ENCODE measurements at places on chromosomes 6 and 20.

GRCh38 chr6:169627736-169628607, 73.9 kb downstream of the WDR27 start:
- no peak for DNase-seq

DNA sequence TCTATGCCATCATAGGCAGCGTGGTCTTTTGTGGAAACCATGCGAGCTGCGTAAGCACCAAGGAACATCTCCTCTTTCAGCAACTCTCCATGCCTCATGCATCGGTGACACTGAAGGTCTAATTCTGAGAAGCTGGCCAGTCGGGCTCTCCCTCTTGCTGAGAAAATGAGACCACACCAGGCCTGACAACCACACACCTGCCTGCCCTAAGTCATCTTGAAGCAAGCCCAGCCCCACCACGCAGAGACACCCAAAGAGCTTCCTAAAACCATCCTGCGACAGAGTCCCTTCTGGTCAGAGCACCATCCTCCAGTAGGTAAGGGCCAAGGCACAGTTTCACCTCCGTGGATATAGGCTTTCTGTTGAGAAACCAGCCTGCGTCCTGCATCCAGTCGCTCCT, 26.6 kb downstream of the PREX1 start:
- DNase-seq, result no peak

- no peak for DNase-seq
Measured at GRCh38 chr6:115765966-115766365, 294.7 kb downstream of the FRK start.

DNA sequence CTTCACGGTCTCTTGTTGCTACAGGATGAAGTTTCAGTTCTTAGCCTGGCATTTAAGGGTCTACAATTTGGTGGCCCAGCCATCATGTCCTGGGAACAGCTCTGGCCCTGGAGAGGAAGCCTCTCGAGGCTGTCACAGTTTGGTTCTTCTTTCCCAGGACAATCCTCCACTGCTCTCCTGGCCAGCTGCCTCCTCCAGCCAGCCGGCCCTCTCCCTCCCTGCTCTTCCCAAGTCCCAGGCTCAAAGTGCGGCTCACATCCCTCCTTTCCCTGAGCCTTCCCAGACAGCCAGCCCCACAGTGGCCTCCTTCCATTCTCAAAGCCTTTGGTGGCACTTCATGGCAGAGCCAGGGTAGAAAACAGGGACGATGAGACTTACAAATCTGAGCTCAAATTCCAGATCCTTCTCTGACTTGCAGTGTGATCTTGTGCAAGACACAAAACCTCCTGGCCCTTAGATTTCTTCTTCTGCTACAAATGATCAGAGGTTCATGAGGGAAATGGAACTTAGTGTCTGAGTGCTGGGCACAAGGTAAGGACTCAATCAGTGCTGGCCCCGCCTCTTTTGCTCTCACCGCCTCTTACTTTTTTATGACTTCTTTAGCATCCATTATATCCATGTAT, 223.8 kb upstream of the ECI2 start:
- DNase-seq, result no peak

- no peak for DNase-seq
Measured at GRCh38 chr20:2382833-2383232, 2.1 kb downstream of the TGM6 start.

DNA sequence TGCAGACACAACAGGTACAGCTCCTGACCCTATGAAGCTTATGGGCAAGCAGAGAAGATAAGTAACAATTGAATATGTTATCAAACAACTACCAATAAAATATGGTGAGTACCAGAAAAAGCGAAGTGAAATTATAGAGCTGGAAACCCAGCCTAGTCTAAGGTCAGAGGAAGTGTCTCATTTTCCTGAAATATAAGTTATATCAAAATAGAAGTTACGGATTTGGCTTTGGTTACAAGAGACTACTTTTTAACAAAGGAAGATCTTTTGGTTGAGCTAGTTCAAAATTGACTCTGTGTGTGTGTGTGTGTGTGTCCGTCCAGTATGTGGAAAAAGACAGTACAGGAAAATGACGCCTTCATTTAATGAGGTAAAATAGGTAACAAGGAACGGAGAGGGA, 8.9 kb downstream of the STX11 start:
- DNase-seq, result no peak

- no peak for DNase-seq
Measured at GRCh38 chr6:22755605-22756004, 186.2 kb downstream of the HDGFL1 start.

DNA sequence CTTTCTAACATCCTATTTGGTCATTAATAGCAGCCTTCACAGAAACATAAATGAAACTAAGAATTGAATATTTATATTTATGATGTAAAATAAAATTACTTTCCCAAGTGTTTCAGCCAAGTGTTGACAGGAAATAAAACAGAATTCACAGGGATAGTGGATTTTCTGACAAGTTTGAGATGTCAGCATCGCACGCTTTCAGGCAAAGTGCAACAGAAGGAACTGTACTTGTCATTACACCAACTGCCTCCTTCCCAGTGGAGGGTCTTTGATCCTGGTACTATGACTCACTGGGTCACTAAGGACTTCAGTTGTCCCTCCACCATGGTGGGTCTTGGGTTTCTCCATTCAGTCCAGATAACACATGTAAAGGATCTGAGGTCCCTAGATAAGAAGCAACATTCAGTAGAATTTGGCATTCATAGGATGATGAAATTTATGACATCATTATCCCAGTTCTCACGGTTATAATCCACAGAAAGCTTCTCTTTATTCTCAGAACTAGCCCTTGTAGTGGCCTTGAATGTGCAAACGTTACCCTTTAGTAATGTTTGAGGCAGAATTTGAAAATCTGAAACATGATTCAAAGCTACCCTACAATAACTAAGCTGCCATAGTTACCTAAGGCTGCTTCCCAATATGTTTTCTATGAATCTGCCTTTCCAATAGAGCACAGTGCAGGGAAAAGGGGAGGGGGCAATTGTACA, 3.8 kb upstream of the TNFAIP3 start:
- DNase-seq, result no peak

- no peak for DNase-seq
Measured at GRCh38 chr20:59351157-59352040, 51.0 kb downstream of the EDN3 start.

DNA sequence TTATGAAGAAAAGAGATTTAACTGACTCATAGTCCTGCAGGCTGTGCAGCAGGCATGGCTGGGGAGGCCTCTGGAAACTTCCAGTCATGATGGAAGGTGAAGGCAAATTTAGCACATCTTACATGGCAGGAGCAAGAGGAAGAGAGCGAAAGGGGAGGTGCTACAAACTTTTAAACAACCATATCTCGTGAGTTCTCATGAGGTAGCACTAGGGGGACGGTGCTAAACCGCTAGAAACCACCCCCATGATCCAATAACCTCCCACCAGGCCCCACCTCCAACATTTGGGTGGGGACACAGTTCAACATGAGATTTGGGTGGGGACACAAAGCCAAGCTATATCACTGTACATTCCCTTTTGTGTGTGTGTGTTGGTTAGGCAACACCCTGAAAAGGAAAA, 209.9 kb downstream of the TMEM242 start:
- no peak for DNase-seq

GRCh38 chr6:42227173-42227850, 9.7 kb upstream of the MRPS10 start:
- no peak for DNase-seq

DNA sequence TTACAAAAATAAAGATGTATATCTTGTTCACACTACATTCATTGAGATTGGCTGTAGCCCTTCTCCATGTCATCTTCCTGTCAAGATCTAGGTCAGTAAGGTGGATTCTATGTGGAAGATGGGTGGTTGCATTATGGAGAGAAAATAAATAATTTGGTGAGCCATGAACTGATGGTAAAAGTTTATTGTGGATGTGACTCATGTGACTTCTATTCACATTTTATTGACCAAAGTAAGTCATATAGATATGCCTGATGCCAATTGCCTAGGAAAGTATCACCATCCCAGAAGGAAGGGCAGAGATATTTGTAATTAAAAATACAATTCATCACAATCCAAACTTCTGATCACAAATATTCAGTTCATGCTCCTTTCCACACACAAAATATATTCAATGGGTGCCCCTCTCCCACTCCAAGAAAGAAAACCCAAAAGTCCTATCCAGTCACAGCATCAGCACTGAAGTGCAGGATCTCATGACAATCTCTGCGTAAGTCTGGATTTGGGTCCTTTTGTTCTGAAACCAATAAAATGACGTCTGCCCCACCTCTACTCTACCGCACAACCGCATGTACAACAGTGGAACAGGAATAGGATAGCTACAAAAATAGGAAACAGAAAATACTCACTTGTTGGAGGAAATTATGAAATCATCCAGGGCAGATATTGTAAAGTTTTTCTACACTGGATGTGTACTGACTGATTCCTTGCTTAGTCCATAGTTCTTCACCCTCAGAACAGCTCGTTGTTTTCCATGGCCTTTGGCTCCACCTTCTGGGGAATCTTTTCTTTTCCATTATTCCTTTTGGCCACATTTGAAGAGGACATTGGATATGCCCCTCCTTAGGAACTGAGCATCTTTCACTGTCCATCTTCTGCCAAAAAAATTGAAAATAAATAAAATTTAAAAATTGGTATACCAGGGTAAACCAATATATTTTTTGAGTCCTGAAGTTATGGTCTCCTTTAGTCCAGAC, 16.1 kb upstream of the SLC17A3 start:
- DNase-seq, result peak; percentile 50

DNA sequence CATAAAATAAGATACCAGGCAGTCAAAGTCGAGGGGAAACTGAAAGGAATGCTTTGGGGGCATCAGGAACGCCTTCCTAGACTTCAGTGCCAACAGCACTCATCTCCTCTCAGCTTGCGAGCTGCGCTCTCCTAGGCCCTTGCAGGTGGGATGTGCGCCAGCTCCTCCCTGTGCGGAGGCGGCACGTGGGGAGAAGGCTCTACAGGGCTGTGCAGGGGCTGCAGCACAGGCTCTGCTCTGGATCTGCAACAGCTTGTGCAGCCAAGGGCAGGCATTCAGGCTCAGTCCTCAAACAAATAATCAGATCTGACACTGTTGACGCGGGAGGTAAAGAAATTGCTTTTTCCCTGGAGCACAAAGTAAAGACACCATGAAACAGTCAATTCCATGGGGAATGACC, 144.8 kb downstream of the TTLL2 start:
- no peak for DNase-seq

DNA sequence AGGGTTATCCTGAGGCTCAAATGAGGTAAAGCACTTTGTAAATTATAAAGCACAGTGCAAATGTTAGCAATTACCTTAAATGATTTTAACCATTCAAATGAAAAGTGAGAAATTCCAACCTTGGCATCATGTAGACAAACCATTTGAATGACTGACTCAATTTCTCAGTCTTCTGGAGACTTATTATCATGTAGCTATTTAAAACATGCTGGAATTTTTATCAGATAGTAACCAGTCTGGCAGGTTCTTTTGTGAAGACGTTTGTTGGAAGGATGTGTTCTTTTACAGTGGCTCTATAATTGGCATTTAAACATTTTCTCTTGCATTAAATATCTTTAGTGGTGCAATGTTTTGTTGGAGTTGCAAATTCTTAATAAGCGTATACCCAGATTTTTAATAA, 386.6 kb downstream of the NKAIN2 start:
- no peak for DNase-seq

DNA sequence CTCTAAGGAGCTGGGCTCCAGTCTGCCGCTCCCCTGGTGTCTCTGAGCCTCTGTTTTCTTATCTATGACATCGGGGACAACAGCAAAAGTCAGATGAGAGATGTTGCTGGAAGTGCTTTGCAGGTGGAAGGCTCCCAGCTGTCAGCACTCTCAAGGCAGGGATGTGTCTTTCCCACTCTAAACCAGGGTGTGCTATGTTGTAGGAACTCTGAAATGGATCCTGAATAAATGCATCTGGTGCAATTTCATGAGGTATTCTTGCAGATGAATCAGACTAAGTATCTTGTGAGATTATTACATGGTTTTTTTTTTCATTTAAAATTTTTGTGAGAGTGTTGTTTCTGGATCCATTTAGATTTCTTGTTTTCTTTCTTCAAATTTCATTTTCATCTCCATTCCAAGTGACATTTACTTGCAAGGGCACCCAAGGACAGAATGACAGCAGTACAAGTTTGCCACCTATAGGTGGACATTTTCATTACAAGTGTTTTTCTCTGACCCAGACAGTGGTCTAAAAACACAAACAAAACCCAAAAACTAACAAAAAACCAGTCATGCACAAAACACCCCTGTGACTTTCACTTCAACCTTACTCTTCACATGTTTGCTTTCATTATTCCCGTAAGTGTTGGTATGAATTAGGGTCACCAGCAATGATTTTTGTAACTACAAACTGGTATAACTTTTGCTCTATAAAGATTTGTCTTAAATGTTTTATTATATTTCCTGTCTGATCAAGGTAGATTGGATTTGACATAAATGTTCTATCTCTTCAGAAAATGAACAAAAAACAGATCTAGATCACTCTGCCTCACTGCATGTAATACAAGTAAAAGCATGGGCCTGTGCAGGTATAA, 14.7 kb upstream of the SIM1 start:
- no peak for DNase-seq

DNA sequence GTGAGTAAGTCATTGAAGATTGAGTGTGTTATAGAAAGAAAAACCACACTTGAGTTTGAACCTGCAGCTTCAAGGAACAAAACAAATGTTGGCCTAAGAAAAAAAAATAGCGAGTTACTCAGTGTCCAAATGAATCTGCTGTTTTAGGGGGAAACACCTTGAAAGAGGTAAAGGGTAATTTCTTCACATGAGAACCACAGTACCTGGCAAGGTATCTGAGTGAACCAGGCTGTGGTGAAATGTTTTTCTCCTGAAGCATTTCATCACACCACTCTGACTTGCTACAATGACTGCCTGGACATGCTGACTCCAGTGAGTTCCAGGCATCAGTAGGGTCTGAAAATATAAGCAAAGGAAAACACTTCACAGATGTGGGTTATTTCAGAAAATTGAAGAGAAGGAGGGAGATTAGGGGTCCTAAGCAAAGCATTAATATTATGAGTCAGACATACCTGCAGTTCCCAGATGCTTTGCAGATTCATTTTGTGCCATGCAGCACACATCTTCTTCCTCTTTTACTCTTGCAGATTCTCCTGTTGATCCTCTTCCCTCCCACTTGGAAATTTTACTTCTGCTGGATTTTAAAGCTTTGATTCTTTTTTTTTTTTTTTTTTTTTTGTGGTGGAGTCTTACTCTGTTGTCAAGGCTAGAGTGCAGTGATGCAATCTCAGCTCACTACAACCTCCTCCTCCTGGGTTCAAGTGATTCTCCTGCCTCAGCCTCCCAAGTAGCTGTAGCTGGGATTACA, 206.2 kb upstream of the SGK1 start:
- no peak for DNase-seq

DNA sequence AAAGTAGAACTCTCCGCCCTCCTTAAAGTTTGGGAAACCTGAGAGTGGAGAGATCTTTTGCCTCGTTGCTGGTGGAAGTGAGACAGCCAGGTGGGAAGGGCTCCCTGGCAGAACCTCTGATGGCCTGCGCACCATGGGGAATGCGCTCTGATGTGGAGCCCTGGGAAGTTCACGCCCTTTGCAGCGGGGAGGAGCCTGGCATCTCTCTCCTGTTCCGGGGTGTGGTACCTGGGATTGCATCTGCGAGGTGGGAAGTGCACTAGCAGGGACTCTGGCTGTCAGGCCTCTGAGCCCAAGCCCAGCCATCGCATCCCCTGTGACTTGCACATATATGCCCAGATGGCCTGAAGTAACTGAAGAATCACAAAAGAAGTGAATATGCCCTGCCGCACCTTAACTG, 159.8 kb downstream of the AKAP7 start:
- no peak for DNase-seq

- DNase-seq, result no peak
Measured at GRCh38 chr6:17758119-17758518, 51.4 kb upstream of the NUP153 start.

- DNase-seq, result no peak
Measured at GRCh38 chr6:126302191-126302590, 37.7 kb upstream of the CENPW start.

GRCh38 chr20:51350941-51351631, 191.4 kb downstream of the NFATC2 start:
- no peak for DNase-seq
